ENCODE measurements at places on chromosomes 5 and 9.

DNA sequence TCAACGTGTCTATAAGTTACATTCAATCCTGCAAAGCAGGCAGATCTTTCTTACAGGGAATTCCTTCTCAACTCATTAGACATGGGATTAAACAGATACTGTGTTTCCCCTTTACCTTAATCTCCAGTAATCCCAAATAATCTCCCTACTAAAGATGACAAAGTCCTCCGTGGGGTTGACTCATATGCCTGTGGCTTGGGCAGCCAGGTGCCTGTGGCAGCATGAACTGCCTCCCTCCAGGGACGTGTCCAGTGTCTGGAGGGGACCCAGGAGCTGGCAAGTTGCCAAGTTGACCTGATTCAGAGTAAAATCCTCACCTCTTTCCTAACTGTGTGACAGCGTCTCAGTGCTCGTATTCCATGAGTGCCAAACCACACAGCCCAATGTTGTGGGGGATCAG lies 94.6 kb upstream of the PTCH1 start:
- DNase-seq, result no peak

- DNase-seq, result no peak
These were observed 2.1 kb downstream of the C9orf153 start for GRCh38 chr9:86257391-86257790.

DNA sequence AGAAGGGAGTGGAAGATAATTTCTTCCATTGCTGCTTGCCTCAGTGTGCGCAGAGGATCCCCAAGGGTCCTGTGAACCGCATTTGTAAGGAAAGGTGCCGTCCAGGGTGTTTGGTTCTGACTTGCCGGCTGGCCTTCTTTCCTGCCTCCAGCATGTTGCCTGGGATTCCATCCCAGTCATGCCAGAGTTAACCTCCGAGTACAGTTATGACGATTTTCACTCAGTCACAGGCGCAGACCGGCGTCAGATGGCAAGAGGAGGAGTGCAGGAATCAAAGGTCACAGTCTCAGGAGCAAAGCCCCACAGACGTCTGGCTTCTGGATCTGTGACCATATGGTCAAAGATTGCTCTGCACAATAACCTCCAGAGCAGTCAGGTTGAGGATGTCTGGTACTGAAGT lies 5.9 kb upstream of the GADD45G start:
- DNase-seq, result no peak

DNA sequence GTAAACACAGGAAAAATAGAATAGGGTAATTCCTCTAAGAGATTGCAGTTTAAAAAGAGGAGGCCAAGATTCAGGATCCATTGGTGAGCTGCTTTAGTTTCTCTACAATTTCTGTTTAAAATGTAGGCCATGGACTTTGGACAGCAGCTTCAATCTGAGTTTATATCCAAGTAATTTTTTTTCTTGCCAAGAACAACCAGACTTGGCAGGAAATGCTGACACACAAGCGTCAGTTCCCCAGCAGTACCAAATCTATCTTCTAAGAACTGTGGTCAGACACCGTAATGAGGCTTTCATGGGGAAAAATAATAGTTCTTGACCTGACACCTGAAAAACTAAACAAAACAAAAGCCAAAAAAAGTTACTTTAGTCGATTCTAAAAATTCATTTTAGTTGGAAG lies 528.8 kb downstream of the CSNK1G3 start:
- no peak for DNase-seq

DNA sequence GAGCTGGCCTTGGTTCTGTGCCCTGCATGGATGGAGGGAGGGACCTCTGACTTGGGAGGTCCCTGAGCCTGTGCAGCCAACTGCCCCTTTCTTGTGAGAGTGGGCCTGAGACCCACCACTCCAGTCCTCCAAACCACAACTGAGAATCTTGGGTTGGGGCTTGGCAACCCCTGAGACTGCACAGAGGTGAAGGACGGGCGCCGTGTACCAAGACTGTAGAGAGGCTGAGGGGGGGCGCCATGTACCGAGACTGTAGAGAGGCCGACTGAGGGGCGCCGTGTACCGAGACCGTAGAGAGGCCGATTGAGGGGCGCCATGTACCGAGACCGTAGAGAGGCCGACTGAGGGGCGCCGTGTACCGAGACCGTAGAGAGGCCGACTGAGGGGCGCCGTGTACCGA lies 59.3 kb upstream of the CACNA1B start:
- no peak for DNase-seq
